ENCODE measurements at places on chromosomes 16 and 17.

- no peak for DNase-seq
Observed at GRCh38 chr17:49002331-49002730, 5.1 kb downstream of the IGF2BP1 start.

- DNase-seq, result peak; percentile 98
Observed at GRCh38 chr17:49880291-49881053, 32.6 kb upstream of the TAC4 start.

GRCh38 chr16:87484487-87485331 is 8.1 kb downstream of the ZCCHC14 start:
- no peak for DNase-seq

- no peak for DNase-seq
Observed at GRCh38 chr16:24728011-24728410, 1.4 kb upstream of the TNRC6A start.

- DNase-seq, result no peak
Observed at GRCh38 chr17:18319604-18320256, 4.6 kb downstream of the SMCR8 start.

- DNase-seq, result no peak
Observed at GRCh38 chr16:85445779-85446222, 167.3 kb upstream of the GSE1 start.

- no peak for DNase-seq
Observed at GRCh38 chr17:83183951-83184506, 104.6 kb downstream of the METRNL start.

GRCh38 chr17:68711858-68712257 is 110.7 kb upstream of the FAM20A start:
- DNase-seq, result no peak

DNA sequence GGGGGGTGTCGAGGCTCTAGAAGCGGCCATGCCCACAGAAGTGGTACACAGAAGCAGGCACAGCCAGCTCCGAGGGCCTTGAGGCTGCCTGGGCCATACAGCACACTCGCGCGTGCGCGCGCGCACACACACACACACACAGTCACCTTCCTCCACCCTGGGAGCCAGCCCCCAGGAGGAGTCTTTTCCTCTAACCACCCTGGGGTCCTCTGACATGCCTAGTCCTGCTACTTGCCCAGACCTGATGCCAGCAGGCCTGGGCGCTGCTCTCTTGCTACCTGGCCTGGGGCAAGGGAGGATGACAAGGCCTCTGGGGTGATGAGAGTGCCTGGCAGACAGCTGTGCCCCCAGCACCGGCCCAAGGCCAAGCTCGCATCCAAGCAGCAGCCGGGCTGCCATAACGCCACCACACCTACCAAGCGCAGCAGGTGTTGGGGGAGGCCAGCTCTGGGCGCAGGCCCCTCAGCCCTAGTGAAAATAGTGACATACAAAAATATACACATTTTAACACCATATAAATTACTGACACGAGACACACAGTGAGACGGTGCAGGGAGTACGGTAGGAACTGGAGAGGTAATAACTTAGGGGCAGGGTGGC is 41.1 kb downstream of the TSC2 start:
- DNase-seq, result no peak

GRCh38 chr17:33932996-33933395 is 322.1 kb upstream of the CCL2 start:
- no peak for DNase-seq

DNA sequence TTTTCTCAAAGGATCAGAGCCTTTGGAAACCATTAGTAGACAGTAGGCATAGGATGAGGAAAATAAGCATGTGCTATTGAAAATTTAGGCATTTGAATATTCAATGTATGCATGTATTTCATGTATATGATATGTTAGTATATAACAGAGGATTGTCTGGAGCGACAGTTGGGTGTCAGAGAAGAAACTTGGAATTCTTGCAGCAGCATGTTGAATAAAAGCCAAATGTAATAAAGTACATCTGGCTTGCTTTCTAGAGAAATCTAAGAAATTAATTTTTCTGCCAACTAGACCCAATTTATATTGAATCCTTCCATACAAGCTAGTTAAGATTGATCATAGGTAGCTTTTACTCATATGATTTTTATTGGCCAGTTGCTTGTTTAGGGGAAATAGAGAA is 578.8 kb downstream of the CDH11 start:
- no peak for DNase-seq

DNA sequence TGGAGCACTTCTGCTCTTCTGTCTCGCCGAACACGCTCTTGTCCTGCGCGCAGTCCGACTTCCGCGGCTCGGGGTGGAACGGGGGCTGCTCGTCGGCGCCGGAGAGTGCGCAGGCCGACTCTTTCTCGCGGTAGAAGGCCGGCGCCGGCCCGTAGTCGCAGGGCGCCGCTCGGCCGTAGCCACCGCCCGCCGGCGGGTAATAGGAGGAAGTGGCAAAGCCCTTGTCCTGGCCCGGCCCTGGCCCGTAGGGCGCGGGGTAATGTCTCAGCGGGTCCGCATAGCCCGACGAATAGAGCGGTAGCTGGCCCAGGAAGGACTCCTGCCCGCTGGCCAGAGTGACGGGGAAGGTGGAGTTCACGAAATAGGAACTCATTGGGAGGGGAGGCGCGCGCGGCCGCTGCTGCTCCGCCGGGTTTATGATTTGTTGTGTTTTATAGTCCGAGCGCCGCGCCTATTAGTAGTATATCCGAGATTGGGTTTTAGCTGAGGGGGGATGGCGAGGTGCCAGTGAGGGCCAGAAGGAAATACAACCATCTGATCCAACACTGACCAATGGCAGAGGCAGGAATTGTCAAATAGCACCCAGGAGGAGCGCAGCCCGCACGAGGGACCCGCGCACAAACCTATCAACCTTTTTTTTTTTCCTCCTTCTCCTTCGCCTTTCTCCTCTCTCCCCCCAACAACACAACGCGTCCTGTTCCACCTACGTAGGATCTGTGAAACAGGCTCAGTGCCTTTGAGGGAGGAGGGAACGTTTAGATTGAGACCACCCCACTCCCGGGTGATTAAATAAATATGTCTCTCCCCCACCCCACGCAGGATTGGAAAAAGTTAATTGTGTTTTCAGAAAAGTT is 4.4 kb upstream of the HOXB5 start:
- no peak for DNase-seq

- DNase-seq, result no peak
Observed at GRCh38 chr16:30722916-30723315, 23.9 kb downstream of the SRCAP start.

DNA sequence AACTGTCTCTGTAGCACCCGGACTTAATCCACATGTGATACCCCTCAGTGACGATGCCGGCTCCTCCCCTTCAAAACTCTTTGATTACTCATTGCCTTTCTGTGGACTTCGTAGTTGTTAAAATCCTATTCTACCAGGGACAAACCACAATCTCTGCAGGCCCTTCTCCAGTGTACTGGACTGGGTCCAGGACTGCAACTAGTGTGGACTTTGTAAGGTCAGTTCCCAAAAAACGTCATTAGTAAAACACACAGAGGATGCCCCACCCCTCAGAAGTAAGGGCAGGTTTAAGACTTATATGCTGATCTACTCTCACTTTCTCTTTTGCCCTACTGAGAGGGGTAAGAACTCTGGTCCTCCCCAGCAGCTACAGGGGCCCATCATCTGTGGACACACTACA is 10.5 kb upstream of the NUDT7 start:
- no peak for DNase-seq

DNA sequence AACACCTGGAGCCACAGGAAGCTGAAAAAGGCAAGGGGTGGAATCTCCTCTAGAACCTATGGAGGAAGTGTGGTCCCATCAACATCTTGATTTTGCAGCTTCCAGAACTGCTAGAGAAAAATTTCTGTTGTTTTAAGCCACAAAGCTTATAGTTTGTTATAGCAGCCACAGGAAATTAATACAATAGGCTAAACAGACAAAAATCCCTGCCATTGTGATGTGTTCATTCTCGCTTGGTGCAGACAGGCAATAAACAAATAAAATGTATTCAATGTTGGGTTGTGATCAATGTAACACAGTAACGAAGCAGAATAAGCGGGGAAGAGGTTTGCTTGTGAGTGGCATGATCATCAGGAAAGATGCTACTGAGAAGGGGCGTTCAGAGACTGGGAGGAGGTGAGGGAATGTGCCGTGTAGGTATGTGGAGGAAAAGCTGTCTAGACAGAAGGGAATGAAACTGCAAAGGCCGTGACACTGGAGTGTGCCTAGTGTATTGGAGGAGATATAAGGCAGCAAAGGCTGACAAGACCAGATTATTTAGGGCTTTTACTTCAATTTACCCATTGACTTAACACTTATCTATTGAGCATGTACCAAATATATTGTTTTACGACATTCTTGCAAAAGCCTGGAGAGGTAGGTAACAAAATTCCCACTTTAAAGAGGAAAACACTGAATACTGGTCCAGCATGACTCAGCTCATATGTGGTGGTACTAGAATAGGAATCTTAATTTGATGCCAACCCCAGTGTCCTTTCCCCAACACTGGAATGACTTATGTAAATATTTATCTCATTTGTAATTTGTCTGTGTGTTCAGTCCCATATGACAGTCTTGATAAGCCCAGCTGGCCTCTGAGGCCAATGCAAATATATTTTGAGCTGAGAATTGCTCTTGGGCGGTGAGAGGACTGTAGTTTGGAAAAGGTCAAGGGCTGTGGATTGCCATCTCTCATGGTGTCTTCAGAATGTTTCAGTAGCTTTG is 375.9 kb downstream of the CDH13 start:
- no peak for DNase-seq

DNA sequence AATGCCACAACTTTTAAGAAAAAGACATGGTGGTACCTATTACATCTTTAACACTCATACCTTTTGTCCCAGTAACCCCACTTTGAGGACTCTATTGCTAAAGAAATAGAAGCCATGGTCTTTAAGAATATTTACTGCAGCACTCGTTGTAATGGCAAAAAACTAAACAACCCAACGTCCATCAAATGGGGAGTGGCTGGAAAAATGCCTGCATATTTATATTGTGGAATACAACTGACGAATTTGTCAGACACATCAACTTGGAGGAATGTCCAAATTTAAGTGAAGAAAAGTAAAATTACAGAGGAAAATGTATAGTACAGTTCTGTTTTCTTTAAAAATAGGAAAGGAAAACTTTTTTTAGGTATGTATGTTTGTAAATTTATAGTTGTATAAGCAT is 47.8 kb downstream of the STX8 start:
- DNase-seq, result no peak

DNA sequence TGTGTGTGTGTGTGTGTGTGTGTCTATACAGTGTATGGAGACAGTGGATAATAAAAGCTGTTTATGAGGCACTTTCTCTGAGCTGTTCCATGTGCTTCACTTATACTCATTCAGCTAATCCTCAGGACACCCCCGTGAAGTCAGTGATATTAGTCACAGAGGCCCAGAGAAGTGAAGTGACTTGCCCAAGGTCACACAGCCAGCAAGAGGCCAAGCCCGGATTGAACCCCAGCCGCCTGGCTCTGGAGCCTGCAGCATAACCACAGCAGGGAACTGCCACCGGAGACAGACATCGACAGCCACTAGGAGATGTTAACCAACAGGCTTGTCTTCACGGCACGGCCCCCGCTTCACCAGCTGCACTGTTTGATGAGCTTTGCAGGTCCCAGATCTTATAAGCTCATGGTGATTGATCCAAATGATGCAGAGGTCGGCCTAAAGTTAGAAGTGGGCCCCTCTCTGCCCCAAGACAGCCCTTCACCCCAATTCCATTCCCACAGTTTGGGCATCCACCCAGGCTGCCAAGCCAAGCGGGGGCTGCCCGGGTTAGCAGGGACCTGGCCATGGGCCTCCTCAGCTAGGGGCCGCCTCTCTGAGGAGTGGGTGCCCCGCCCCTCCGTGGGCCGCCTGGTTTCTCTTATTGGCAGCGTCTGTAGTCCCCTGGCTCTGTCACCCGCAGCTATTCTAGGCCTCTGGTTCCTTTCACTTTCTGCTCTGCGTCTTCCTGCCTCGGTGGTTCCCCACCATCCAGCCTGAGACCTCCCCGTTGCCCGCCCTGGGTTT is 30.9 kb downstream of the SOCS1 start:
- DNase-seq, result no peak

DNA sequence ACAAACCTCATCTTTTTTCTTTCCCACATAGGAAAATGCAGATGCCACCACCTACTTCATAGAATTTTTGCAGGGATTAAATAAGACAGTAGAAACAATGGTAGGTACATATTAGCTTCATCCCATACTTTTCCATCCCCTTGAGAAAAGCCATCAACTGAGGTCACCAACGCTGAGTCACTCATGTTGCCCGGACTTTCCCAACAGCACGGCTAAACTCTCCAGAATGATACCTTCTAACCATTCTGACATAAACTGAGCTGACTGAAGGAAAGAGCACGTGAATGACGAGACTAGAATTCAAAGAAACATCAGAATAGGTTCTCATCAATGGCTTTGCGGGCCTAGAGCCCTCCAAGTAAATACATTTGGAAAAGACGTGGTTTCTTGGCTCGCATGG is 146.0 kb upstream of the RCVRN start:
- DNase-seq, result no peak

DNA sequence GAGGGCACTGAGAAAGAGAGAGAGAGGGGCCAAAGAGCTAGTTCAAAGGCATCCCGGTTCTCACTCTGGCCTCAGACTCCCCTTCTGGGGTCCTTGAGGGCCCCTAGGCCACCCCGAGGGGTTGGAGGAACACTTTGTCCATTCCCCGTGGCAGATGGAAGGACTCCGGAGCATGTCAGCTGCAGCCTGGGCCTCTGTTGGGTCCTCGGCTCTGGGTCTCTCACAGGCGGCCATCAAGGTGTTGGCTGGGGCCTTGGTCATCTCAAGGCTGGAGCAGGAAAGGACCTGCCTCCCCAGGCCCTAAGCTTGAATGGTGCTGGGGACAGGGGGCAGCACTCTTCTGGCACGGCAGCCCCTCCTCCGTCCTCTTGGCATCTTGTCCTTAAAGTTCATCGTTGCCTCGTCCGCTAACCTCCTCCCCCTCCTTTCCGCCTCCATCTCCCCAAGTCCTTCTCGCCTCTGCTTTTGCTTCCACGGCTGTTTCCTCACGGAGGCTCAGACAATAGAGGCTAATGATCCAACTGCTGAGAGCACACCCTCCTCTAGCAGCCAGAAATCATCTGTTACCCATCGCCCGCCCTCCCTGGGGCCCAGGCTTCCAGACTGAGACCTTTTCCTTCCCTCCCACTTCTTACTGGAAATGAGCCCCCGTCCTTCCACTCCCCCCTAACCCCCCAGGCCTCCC is 23.3 kb downstream of the CCR7 start:
- no peak for DNase-seq

GRCh38 chr16:1961651-1962067 is 2.3 kb downstream of the NDUFB10 start:
- DNase-seq, result no peak

GRCh38 chr16:72287649-72288048 is 115.7 kb upstream of the PMFBP1 start:
- no peak for DNase-seq

DNA sequence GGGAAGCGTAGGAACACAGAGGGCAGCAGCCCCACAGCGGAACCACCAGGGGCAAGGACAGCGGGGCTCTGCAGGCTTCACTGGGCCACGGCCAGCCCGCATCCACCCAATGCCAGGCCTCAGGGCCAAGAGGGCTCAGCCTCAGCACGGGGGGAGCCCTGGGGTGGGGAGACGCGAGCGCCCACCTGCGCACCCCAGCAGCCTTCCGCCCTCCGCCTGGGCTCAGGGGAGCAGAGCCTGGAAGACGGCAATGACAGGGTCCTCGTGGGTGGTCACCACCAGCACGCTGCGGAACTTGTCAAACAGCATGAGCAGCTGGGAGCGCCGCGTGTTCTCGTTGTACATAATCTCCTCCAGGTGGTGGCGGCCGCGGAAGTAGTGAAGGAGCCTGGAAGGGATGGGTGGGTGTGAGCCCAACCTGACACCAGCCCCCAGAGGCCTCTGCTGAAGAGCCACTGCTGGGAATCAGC is 8.5 kb downstream of the MPG start:
- DNase-seq, result no peak

- no peak for DNase-seq
Observed at GRCh38 chr16:77172951-77173350, 18.0 kb upstream of the MON1B start.

GRCh38 chr17:76048025-76048605 is 21.0 kb upstream of the EVPL start:
- no peak for DNase-seq
